ENCODE measurements at places on chromosomes 2 and 18.
A peak's percentile ranks its signal among the peaks of the same experiment; 100 is the strongest.

GRCh38 chr2:85878719-85879370 is 9.9 kb downstream of the ST3GAL5 start:
- DNase-seq, result no peak

DNA sequence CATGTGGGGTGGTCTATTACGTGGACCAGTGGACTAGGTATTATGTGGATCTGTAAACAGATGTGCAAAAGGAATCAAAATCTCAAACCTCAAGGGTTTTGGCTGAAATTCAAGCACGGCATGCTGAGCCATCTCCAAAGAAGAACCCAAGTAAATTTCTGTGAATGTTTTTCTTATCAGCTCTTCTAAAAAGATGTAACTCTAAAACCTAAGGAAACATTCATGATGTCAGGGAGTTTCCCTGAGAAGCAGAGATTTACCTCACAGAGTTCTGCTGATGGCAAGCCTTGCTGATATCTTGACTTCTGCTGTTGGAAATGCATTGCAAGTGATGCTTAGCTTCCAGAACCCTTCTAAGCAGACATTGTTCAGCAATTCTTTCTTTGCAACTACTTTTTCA is 21.6 kb downstream of the DSG4 start:
- no peak for DNase-seq

GRCh38 chr2:188701836-188702235 is 272.3 kb upstream of the COL3A1 start:
- no peak for DNase-seq

- peak; percentile 55 for DNase-seq
Observed at GRCh38 chr2:20585710-20586594, 64.9 kb downstream of the HS1BP3 start.

DNA sequence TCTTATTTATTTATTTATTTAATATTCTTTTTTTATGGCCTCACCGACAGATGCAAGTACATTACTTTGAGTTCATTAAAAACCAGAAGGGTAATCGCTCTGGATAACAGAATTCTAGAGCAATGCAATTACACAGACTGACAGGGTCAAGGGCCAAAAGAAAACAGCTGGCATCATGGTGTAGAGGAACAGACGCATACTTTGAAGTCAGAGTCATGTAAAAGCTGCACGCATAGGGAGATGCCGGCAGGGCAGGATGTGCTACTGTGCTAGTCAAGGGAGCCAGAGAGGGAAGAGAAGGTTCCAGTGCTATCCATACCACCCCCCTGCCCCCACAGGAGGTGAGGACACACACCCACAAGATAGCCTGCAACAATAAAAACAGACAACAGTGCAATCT is 115.2 kb upstream of the TFCP2L1 start:
- DNase-seq, result no peak

- no peak for DNase-seq
Observed at GRCh38 chr2:37797081-37797480, 125.6 kb upstream of the CDC42EP3 start.

DNA sequence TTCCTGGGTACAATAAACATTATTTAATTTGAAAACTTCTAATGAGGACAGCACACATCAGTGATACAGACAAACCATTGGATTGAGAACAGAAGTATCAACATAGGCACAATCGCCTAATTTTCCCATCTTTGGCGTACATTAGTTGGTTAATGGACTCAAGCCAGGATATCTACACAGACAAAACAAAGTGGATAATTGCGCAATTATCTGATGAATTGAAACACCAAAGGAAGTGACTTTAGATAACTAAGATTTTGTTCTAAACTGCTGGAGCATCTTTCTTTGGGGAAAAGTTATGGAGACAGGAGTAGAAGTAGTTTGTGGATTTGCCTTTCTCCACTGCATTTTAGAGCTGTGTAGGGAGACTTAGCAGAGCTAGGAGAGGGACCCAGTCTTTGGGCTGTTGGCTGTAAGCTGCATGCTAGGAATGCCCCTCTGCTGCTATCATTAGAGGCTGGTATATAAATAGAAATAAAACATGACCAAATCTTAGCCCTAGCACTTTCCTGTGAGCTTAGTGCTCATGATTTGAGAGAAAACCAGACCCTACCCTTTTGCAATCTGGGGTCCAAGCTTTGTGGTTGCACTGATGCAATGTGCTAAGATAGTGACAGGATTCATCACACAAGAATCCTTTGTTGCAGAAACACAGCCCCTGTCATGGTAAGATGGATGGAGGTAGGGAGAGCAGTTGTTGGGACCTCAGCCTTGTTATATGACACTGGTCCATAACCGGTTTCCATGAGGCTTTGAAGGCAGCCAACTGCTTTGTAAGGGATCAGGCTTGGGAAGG is 264.5 kb upstream of the PIK3C3 start:
- no peak for DNase-seq

Measured in heart left ventricle (tissue), 16 donors.